ENCODE measurements at places on chromosomes 2 and 18.
A peak's percentile ranks its signal among the peaks of the same experiment; 100 is the strongest.

DNA sequence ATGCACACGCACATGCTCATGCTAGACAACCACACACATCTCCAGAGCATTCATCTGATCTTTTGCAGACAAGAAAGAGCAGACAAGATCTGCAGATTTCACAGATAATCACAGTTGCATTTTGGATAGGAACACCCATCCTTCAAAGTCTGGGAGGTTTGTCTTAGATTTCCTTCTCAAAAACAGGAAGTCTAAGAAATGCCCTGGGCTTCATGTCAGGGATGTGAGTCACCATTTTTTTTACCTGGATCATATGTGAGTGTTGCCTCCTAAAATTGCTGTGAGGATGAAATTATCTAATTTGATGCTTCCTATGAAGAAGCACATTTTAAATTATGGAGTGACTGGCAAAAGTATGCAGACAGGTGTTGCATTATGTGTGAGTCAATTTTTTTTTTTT, 46.1 kb downstream of the SRD5A2 start:
- DNase-seq = no peak

- DNase-seq = peak; percentile 26
Observed at GRCh38 chr18:42114310-42114943, 159.4 kb downstream of the PIK3C3 start.

- no peak for DNase-seq
Observed at GRCh38 chr2:145078923-145079322, 559.0 kb upstream of the ZEB2 start.

DNA sequence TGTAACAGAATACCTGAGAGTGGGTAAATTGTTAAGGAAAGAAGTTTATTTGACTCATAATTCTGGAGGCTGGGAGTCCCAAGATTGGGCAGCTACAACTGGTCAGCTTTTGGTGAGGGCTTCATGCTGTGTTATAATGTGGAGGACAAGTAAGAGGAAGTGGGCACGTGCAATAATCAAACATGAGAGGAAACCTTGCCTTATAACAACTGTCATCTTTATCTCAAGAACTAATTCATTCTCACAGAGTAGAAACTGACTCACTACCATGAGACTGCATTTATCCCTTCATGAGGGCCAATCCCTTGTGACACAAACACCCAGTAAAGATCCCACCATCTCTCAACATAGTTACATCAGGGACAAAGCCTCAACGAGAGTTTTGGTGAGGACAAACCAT, 318.1 kb upstream of the NT5C1B start:
- no peak for DNase-seq

DNA sequence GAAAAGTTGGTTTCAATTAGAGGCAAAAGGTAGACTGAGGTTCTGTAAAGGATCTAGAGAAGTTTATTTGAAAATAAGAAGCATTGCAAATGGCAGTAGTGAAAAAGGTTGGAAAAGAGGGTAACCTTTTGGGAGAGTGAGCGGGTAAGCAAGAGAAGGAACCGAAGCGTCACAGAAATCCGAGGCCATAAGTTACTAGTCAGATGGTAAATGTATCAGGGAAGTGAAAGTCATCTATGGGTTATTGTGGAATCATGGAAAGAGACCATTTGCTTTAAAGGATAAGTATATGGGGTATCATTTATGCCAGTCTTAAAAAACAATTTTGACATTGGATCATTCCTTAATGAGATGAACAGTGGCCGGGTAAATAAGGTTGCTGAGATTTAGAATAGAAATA, 30.5 kb downstream of the EML4 start:
- DNase-seq = no peak

GRCh38 chr2:237120916-237121315, 35.2 kb downstream of the COPS8 start:
- no peak for DNase-seq

- DNase-seq = no peak
Observed at GRCh38 chr18:23593720-23594119, 7.4 kb upstream of the NPC1 start.

DNA sequence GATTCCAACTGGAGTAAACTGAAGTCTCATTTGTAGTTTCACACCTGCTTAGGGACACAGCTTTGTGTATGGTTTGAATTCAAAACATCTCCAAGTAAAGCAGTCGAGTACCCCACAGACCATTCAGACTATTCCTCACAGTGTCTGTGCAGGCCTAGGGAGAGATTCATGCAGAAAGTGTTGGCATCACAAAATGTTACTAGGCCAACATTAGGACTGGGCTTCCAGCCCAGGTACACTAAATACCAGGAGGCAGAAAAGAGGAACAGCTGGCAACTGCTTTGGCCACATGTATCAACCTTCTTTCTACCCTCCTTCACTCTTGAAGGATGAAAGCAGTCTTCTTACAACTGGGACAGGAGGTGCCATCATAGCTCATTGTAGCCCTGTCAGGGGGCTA, 270.4 kb upstream of the TMEFF2 start:
- DNase-seq = no peak

DNA sequence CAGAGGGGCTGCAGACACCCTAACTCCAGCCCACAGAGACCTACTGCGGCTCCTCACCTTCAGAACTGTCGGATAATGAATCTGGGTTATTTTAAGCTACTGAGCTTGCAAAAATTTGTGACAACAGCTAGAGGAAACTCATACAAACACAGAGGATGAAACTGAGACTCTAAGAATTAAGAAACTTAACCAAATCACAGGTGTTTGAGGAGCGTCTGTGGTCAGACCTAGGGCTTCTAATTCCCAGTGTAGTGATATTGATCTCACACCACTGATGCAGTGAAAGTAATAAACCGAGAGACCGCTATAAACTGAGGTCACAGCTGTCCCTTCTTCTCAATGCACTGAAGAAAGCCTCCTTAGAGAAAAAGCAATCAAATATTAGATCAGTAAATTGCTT, 110.1 kb downstream of the RGPD3 start:
- no peak for DNase-seq

DNA sequence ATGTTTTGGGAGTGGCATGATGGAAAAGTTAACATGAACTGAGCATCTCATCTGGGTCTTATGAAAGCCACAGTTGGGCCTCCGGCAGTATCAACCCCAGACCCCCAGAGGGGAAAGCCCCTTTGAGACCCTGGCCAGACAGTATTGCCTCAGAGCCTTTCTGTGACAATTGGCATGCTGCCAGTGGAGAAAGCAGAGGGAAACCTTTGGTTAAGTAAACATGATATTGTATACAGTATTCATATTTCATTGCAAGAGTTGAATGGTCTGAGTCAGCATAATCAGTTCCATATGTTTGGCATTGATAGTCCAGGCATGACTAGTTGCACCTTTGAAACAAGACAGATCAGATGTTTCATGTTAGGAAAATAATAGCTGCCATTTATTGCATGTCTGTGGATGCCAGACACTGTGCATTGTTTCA, 20.0 kb downstream of the MERTK start:
- DNase-seq = no peak

DNA sequence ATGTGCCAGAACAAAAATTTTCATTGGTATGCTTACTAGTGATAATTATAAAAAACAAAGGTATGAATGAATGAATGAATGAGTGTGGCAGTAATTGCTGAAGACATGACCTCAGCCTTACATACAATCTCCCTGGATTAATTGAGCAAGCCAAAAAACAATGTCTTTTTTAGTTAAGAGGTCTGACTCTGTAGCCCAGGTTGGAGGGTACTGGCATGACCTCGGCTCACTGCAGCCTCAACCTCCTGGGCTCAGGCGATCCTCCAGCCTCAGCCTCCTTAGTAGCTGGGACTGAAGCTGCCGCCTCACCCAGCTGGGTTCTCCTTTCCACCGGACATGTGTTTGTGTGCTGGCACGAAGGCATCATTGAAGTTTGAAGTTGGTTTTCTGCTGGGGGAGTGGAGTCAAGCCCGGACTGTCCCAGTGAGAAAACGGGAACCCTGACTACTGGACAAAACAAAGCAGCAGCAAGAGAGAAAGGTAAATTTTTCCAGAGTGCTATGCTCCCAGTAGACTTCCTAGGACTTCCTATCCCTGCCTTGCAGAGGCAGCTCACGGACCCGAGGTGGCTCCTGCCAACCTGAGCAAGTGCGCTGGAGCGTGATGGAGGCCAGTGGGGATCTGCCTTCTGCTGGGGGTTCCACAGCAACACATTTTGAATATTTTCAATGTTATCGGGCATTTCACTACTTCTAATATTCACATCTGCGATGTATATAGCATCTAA, 6.4 kb upstream of the IMP4 start:
- no peak for DNase-seq

- DNase-seq = peak; percentile 70
Observed at GRCh38 chr2:74481961-74482800, 617 bp downstream of the CCDC142 start.

DNA sequence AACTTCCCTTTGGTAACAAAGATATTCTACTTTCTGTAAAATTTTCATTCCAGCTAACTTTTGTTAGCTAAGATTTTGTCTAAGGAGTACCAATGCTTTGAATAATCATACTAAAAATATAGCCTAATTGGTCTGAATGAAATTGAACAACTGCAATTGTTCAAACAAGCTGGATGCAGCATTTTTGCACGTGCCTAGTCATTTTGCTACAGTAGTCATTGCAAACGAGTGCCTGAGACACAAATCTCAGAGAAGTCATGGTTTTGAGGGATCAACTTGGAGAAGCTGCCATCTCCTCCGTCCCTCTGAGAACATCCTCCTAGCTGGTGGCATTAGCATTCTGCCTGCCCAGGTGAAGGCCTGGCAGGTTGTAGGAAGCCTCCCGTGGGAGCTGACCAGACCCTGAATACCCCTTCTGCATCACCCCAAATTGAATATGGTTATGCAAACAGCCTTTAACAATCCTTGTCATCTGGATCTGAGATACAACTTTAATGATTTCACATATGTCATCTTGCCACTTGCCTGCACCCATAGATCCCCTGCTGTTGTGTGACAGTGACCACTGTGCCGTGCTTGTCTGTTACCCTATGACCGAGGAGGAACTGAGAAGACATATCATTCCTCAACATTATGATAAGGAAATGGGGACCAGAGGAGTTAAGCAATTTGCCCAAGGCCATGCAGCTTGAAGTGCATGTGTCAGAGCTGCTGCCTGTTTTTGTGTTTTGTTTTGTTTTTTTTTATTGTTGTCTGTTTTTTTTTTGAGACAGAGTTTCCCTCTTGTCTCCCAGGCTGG, 29.1 kb upstream of the MGAT4A start:
- DNase-seq = no peak

DNA sequence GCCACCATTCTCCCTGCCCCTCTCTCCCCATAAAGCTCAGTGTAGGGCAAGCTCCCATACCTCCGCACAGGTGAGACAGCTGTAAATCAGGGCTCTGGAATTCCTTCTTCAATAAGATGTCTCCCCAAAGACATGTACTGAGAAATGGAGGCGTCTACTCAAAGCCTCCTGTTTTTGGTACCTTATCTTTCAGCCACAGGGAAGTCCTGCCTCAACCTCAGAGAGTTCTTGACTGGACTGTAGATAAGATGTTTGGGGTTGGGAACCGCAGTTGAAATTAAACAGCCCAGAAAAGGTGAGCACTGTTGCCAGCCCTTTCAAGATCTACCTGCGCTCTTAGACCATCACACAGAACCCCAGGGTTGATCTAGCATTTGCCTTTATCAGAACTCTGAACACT, 1.4 kb upstream of the GALNT14 start:
- no peak for DNase-seq

DNA sequence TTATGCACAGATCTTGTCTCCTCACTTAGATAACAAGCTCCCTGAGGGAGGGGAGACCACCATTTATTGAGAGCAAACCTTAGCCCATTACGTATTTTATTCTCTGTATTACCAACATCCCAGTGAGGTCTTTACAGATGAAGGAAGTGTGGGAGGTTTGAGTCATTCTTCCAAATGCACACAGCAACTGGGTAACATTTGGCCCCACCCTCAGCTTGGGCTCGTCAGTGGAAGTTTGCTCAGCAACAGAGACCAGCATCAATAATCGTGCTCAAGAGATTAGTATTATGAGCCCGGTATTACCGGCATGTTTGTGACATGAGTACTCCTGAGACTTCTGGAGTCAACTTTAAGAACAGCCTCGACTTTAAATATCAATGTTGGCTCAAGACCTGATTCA, 168.6 kb downstream of the ETAA1 start:
- DNase-seq = no peak

- DNase-seq = no peak
Observed at GRCh38 chr2:84297155-84297554, 161.9 kb downstream of the SUCLG1 start.

- no peak for DNase-seq
Observed at GRCh38 chr2:205889114-205889513, 196.9 kb downstream of the INO80D start.

DNA sequence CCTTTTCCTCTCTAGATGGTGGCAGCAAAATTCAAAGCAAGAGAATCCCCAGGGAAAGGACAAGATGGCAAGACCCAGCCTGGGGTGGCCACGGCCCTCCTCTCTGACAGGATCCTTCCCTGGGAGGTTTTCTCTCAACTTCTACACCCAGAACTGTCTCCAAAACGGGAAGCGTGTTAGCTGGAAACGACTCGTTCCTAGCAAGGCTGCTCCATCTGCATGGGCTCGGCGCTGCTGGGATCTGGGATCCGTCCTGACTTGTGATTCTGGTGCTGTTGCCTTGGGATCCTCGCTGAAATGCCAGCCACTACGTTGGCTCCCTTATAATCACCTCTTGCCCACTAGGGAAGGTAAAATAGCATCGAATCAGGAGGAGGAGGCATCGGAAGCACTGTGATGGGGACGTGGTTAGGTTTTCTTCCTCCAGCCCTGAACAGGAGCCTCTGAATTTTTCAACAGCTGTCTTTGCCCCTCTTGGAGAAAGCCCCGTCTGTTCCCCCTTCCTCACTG, 514.8 kb upstream of the MYT1L start:
- no peak for DNase-seq

DNA sequence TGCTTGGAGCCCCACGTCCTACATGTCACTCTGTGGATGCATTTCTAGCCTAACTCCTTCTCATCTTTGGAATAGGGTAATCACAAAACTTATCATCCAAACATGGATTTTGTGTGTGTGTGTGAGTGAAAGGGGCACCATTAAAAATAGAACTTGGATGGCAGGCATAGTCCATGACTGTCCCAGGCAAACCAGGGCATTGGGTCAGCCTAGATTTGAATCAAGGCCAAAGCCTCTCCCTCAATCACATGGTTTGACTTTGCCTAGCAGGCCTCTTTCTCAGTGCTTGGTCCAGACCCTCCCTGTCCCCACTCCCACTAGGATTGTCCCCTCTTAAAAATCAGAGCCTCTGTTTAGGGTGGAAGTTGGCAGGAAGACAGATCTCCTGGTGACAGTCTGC, 67.4 kb upstream of the BCL2L11 start:
- no peak for DNase-seq

DNA sequence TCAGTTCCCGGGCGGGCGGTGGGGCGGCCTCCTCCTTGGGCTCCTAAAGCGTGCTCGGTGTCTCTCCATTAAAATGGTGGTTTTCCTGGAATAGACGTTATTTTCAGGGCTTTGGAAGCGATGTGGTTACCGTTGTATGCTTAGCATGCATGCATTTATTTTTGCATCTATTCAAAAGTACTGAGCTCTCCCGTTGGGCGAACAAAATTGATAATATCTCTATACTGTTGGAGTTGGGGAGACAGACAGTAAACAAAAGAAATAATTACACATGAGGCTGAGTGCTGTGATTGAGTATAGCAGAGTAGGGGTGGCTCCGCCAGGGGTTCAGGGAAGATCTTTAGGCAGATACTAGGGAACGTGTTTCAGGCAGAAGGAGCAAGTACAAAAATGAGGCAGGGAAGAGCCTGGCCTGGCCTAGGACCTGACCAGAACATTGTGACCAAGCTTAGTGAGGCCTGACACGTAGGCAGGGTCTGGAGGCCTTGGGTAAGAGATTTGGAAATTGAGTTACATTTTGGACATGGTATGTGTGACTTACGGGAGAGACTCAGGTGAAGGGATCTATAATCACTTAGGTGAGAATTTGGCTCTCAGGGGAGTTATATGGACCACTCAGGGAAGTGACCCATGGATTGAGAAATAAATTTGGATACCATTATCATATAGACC, 674 bp downstream of the NCAPH start:
- DNase-seq = no peak
